Effector CD8-positive, alpha-beta T cell (primary cell): ENCODE measurements at places on chromosomes 2 and 18.

GRCh38 chr2:64626146-64626809 is 27.4 kb downstream of the SERTAD2 start:
- DNase-seq = no peak

GRCh38 chr2:56148825-56149224 is 35.0 kb upstream of the CCDC85A start:
- DNase-seq = no peak

DNA sequence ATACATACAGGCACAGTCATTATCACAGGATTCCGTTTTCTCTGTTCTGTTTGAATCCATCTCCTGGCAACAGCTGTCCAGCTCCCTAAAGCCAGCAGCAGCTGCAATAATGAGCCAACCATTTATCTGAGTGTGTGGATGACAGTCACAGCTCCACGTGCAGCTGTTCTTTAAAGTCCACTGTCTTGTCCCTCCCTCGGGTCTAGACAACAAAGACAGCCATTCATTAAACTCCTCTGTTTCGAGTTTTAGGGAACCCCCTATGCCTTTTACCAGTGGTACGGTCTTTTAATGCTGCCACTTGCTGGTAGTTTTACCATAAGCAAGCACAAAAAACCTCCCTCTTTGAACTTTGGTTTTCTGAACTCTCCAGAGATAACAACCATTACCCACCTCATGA is 16.0 kb upstream of the MSGN1 start:
- no peak for DNase-seq

DNA sequence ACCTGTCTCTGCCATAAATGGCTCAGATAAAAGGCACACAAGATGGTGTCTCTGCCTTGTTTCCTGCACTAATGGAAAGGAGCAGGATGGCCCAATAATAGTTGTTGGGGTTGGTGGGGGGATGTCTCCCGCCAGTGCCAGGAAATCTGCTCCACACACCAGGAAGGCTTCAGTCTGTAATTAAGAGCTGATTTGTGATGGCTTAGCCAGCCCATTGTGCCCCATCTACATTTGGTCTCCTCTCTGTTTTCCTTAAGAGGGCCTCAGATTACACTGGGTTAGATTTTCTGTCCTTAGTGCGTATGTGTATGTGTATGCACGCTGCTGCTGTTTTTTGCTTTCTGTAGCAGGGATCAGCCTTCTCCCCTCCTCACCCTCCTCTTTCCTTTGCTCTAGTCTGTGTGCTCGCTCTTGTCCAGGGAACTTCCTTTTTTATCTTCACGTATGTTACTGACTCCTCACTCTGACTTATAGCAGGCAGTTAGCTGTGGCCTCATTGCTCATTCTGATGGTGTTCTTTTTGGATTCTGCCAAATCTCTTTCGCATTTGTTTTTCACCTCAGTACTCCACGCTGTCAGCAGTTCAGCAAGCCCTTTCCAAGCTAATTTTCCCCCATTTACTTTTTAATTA is 33.4 kb upstream of the MGAT5 start:
- no peak for DNase-seq

GRCh38 chr2:26161926-26162325 is 11.0 kb upstream of the GAREM2 start:
- DNase-seq = no peak

- DNase-seq = no peak
Measured at GRCh38 chr2:8036366-8036765, 645.5 kb upstream of the ID2 start.

GRCh38 chr18:48982266-48982665 is 31.5 kb upstream of the SMAD7 start:
- DNase-seq = no peak

GRCh38 chr2:112156152-112156986 is 18.2 kb downstream of the FBLN7 start:
- DNase-seq = no peak
